ENCODE measurements at places on chromosomes 7 and 10. TPM values are rescaled to one million over a fixed set of nuclear protein-coding genes. Genes with fewer than 3 reads are reported as not detected.

DNA sequence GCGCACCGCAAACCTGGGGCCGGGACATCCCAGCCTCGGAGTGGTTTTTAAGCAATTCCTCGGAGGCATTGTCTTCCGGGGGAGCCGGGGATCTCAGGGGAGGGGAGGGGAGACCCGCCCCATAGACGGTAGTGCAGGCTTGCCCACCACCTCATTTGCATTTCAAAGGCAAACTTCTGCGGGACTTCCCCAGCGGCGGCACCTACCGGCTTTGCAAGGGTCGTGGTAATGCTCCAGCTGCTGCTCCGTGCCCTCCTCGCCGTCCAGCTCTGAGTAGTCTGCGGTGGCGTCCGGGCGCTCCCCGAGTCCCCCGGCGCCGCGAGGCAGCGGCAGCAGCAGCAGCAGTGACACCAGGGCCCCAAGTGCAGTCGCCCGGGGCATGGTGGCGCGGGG, 425 bp downstream of the TLL2 start:
- H3K4me3 ChIP-seq: peak overlapping the region; percentile 61
- peaks cover 45% of the 10 kb centered on the region for H3K27me3 ChIP-seq
- peak; percentile 65 for DNase-seq
- H3K36me3 ChIP-seq: no peaks in the 10 kb centered on the region

GRCh38 chr7:130473289-130473688, 18.6 kb upstream of the MEST start:
- no peaks in the 10 kb centered on the region for H3K4me1 ChIP-seq
- H3K36me3 ChIP-seq: no peaks in the 10 kb centered on the region
- H3K27me3 ChIP-seq: no peaks in the 10 kb centered on the region
- H3K4me3 ChIP-seq: no peak overlapping the region

DNA sequence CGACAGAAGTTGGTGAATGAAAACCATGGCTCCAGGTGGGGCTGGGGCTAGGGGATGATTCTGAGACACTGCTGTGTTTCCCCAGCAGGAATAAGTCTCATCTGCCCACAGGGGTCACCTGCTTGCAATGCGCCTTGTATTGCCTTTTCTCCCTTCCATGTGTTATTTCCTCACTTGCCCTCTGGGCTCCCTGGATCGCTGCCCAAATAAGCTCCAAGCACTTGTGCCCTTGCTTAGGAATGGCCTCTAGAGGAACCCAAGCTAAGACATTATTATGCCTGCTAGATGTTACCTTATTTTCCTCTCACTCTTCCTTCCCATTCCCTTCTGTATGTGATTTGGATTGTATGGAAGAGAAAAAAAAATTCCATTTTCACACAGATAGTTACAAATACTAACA, 24.8 kb upstream of the PLPP4 start:
- H3K4me1 ChIP-seq: no peaks in the 10 kb centered on the region
- no peak overlapping the region for H3K27ac ChIP-seq
- H3K27me3 ChIP-seq: peaks cover 24% of the 10 kb centered on the region
- no peak overlapping the region for H3K4me3 ChIP-seq
- no peak for DNase-seq

DNA sequence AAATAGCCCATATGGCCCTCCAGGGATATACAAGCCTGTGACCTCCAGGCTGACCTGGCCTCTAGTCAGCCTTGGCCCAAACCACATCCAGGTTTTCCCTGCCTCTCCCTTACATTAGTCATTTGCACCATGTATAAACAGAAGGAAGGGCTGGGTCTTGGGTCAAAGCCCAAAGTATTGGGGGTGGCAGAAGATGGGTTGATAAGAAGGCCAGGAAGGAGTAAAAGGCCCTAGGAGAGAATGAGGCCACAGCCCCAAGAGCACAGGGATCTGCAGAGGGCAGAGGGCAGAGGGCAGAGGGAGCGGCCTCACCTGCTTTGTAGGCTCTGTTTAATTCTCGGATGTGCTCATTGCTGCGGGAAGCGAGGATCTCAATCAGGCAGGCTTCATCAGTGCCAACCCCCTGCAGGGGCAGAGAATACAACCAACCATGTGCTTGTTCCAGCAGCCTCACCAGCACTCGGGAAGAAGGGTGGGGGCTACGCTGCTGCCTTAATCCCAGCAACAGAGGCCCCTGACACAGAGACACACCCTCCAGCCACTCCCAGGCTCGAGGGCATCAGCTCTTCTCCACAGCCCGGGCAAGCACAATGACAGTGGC, 31.3 kb downstream of the PLAC9 start:
- no peak overlapping the region for H3K4me3 ChIP-seq
- H3K27ac ChIP-seq: no peak overlapping the region
- DNase-seq: no peak
- H3K4me1 ChIP-seq: peaks cover 12% of the 10 kb centered on the region

DNA sequence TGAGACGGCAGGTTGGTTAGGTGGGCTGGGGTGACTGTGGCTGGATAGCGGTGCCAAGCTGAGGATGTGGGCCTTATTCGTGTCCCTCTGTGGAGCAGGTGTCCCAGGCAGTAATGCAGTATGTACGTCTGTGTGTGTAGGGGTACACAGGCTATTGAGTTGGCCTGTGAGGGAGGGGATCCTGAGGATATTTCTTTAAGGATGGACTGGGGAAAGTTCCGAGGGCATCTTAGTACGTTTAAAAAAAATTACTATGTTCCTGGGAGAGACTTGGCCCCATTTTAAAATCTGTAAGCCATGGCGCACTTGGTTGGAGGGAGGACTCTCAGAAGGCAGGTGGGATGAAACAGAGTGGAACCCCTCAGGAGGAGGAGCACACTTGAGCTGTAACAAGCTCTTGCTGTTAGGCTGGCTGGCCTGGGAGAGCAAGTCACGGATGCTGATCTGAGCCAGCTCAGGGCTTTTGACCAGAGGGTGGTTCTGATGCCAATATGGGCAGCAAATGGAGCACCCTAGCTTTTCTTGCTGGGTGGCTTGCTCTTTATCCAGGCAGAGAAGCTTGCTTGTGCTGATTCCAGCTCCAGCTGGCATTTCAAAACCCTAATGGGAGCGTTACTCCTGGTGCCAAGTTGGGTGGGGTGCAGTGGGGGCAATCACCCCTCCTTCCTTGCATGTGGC, 765 bp downstream of the WBP1L start:
- H3K27me3 ChIP-seq: no peaks in the 10 kb centered on the region
- peaks cover 44% of the 10 kb centered on the region for H3K4me1 ChIP-seq
- DNase-seq: peak; percentile 31
- H3K27ac ChIP-seq: peak overlapping the region; percentile 83
- no peaks in the 10 kb centered on the region for H3K36me3 ChIP-seq

DNA sequence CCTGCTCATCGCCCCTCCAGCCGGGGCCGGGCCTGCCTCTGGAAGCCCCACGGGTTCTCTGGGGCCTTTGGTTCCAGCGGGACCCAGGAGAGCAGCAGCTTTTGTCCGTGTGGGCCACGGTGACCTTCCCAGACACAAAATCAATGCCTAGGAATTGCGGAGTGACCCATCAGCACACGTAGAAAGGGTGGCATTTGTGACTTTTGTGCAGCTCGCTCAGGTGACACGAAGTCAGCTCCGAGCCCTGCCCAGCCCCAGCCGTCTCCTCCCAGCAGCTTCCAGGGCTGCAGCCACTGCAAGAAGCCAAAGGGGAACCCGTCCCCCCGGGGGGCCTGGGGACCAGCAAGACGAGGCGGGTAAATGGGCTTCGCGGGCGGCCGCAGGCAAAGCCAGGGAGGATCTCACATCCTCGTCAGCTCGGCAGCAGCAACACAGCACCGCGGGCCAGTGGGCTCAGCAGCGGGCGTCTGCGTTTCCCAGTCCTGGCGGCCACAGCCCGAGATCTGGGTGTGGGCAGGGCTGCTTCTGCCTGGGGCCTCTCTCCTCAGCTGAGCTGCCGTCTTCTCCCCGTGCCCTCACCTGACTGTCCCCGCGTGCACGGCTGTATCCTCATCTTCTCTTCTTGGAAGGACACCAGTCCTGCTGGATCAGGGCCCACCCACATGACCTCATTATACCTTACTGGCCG, 88.5 kb downstream of the PAXIP1 start:
- no peak overlapping the region for H3K4me3 ChIP-seq
- no peak overlapping the region for H3K27ac ChIP-seq
- DNase-seq: no peak

DNA sequence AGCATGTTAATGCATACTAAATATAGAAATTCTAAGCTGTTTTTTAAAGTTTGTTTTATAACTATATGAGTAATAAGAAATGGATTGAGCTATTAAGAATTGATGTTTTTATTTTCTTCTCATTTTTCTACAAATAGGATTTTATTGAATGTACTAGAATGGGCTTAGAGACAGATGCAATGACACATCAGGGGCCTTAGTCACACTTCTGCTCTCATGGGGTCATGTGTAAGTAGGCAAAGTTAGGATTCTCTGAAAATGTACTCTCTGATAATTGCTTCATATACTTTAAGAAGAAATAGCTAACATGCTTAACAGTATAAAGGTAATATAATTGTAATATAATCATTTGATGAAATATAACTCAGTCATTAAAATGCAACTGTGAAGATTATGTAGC, 154.6 kb downstream of the ZNF438 start:
- peaks cover 3% of the 10 kb centered on the region for H3K36me3 ChIP-seq
- no peaks in the 10 kb centered on the region for H3K4me1 ChIP-seq
- no peak overlapping the region for H3K27ac ChIP-seq
- no peaks in the 10 kb centered on the region for H3K27me3 ChIP-seq
- DNase-seq: no peak

- DNase-seq: peak; percentile 75
- peaks cover 10% of the 10 kb centered on the region for H3K4me1 ChIP-seq
- H3K27ac ChIP-seq: peak overlapping the region; percentile 25
- no peak overlapping the region for H3K4me3 ChIP-seq
Observed at GRCh38 chr10:97407211-97407951, 6.2 kb upstream of the RRP12 start.

DNA sequence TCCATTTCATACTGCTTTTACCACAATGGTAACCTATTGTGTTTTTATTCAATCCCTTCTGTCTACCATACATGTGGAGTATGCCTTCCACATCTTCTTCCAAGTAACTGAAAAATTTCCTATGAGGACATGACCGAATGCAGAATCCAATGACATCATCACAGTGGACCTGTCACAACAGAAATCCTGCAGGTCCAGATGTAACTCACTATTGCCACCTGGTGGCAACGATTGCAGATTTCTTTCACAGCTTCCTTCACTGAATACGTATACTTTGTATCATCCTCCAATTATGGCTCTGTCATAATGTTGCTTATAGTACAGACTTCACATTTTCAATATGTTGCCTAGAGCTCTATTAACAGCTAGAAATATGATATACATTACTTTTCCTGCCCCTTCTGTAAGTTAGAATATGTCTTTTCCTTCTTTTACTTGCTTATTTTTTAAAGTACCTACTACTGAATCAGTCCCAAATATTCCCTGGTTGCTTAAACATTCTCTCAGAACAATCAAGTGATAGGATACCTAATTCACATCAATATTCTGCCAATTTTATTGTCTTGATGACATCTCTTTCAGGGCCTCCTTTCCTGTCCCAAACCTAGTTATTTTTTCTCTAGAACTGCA, 45.4 kb downstream of the SLC13A1 start:
- H3K4me3 ChIP-seq: no peak overlapping the region
- H3K27me3 ChIP-seq: no peaks in the 10 kb centered on the region
- peak; percentile 66 for DNase-seq
- no peaks in the 10 kb centered on the region for H3K36me3 ChIP-seq
- no peak overlapping the region for H3K27ac ChIP-seq

- H3K27me3 ChIP-seq: no peaks in the 10 kb centered on the region
- no peaks in the 10 kb centered on the region for H3K36me3 ChIP-seq
- no peaks in the 10 kb centered on the region for H3K4me1 ChIP-seq
- no peak overlapping the region for H3K4me3 ChIP-seq
Observed at GRCh38 chr7:75536491-75536890, 44.4 kb downstream of the SPDYE5 start.

- no peak for DNase-seq
- no peaks in the 10 kb centered on the region for H3K27me3 ChIP-seq
- peak overlapping the region; percentile 16 for H3K27ac ChIP-seq
- peaks cover 46% of the 10 kb centered on the region for H3K4me1 ChIP-seq
Observed at GRCh38 chr10:72126184-72126871, 38.0 kb upstream of the SPOCK2 start.

- no peak overlapping the region for H3K4me3 ChIP-seq
- no peaks in the 10 kb centered on the region for H3K27me3 ChIP-seq
- DNase-seq: no peak
- no peak overlapping the region for H3K27ac ChIP-seq
- no peaks in the 10 kb centered on the region for H3K4me1 ChIP-seq
- no peaks in the 10 kb centered on the region for H3K36me3 ChIP-seq
Observed at GRCh38 chr7:114416129-114416990, 1.7 kb downstream of the FOXP2 start.

- no peak overlapping the region for H3K4me3 ChIP-seq
- DNase-seq: no peak
- no peaks in the 10 kb centered on the region for H3K36me3 ChIP-seq
- H3K27me3 ChIP-seq: no peaks in the 10 kb centered on the region
- no peak overlapping the region for H3K27ac ChIP-seq
Observed at GRCh38 chr7:158127241-158127640, 460.4 kb downstream of the PTPRN2 start.

DNA sequence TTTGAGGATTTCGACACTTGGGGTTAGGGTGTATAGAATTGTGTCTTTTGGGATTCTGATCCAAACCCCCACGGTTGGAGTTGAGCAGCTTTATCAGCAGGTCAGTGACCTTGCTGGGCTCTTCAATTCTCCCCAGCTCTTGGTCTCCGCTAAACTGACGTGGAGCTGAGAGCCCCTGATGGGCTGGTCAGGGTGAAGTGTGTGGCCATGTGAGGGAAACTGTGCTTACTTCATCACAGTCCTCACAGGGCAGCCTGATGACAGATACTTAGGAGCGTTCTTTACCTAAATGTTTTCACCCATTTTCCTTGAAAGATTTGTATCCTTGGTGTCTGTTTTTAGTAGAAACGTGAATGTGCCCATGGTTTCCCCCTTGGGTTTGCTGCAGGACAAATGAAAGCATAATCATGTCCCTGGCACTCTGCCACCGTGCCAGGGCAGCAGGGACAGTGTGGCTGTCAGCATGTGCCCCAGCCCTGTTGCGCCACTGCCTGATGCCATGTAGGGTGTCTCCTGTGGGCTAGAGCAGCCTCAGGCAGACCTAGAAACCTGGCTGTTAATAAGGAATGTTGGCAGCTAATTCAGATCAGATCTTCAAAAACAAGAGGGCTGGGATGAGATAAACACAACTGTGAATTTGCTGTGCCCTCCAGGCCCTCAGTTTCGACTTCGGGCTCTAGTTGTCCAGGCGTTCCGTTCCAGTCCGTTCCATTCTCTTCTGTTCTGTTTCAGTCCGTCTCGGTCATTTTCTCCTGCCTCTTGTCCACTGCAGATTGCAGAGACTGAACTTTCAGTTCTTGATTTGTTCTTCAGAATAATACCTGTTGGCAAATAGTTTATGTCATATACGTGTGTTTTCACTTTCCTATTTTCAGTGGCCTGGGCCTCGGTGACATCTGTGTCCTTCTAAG, 96.8 kb downstream of the TRRAP start:
- H3K27me3 ChIP-seq: no peaks in the 10 kb centered on the region
- no peak overlapping the region for H3K27ac ChIP-seq
- no peak overlapping the region for H3K4me3 ChIP-seq
- no peak for DNase-seq
- H3K36me3 ChIP-seq: peaks cover 36% of the 10 kb centered on the region

Gene RAMP3
- not detected for total RNA-seq

Gene AKR1C8
- not detected for total RNA-seq

Gene LRRTM3
- total RNA-seq: not detected

Gene LGI1
- total RNA-seq: not detected

Gene PSTK
- total RNA-seq: 4.2 TPM

Gene VSTM2A
- not detected for total RNA-seq

Gene IGF2BP3
- total RNA-seq: 0.54 TPM

Gene CTTNBP2
- total RNA-seq: not detected

Gene TBRG4
- 136 TPM for total RNA-seq

Gene KIF11
- total RNA-seq: 43.2 TPM

Gene KIAA1217
- total RNA-seq: 0.57 TPM

Gene ANKRD2
- 0.26 TPM for total RNA-seq

Gene IFIT1B
- total RNA-seq: not detected

Gene ZNF248
- 5.5 TPM for total RNA-seq
